GM06990 (cell line): ENCODE measurements at places on chromosomes 7 and 10.

DNA sequence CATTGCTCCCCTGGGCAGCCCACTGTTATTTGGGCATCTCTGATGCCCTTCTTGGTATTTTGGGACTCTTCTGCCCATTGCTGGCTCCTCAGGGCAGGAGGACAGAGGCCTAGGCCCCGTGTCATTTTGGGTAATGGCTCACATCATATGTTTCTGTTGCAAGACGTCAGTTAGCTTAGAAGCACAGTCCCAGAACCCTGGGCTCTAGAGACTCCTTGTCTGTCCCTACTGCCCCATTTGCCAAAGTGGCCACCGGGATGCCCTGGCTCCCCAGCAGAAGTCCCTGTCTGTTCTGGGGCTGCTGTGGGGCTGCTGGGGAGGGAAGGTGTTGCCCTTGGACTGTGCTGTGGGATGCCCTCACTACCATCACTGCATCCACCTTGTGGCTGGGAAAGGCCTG lies 48.8 kb downstream of the ADCYAP1R1 start:
- DNase-seq = no peak

- DNase-seq = no peak
Measured at GRCh38 chr10:5988336-5988920, 11.1 kb upstream of the IL15RA start.

DNA sequence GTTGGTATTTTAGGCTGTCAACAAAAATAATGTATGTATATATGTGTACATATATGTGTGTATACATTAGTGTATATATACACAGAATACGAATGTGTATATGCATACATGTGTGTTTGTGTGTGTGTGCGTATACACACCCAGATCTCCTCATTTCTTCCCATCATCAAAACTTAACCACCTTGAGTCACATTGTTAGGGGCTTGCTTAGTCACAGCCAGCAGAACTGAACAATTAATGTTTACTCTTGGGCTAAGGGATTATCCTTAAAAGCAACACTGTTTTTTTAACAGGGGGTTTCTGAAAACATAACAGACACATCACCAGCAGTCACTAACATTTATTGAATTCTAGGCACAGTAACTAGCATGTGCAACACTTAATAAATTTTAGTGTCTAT lies 83.0 kb upstream of the ASAH2 start:
- no peak for DNase-seq

DNA sequence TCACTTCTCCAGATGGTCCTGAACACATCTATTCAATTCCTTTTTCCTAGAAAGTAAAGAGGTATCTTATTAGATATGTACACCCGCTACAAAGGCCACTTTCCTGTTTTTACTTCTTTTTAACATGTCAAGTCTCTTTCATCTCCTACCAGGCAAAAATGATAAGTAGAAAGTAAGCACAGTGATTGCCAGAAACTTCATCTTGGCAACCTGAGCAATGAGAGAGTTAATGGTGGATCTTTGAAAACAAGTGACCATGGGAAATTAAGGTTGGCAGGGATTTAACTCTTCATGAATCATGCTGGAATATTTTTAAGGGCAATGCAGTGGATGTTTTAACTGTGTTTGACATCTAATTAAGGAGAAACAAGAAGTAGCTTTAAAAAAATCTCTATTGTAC lies 2.7 kb downstream of the SEMA3A start:
- DNase-seq = no peak

DNA sequence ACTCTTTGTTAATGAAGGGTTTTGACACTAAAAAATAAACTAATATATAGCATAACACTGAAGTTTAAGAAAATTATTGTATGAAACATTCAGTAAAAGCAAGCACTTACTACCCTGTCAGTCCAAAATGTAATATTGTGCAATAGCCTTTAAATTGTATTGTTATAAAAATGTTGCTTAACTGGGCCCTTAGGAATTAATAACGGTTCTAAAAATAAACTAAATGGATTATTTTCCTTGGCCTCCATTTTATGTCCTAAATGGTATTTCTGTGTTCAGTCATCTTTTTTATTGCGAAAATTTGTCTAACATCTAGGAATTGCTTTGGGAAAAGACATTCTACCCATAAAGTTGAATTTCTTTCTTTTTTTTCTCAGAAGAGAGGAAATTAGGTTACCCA lies 49.0 kb upstream of the ABI1 start:
- DNase-seq = no peak

DNA sequence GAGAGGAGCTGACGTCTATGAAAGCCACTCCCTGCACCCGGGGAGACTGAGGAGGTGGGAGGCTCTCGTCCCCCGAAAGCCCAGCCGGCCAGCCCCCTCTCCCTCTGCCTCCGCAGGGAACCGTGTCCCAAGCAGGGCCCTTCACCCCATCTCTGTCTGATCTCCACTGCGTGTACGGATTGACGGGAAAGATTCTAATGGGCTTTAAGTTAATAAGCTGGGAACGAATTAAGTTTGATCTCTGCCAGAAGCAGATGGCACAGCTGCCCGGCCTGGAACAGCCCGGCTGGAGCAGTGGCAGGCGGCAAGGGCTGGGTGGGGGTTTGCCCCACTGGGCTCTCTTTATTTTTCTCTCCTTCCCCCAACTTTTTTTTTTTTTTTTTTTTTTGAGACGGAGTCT lies 6.1 kb upstream of the SLC29A4 start:
- DNase-seq = no peak

GRCh38 chr7:96547371-96547811 lies 162.3 kb downstream of the SEM1 start:
- no peak for DNase-seq

- no peak for DNase-seq
Measured at GRCh38 chr7:30968294-30968693, 4.5 kb downstream of the GHRHR start.

GRCh38 chr7:94525923-94526322 lies 16.3 kb downstream of the CASD1 start:
- no peak for DNase-seq

DNA sequence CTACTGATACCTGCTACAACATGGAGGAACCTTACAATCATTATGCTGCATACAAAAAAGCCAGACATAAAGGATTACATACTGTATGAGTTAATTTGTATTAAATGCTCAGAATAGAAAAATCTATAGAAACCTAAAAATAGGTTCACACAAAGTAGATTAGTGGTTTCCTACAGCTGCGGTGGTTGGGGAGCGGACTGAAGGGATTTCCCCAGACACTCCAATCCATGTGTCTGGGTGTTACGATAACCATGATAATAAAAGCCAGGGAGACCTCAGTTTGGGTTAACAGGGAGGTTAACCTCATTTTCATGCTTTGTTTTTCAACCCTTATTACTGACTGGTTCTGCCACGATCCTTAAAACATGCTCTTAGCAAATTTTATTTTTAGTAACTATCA lies 355.9 kb downstream of the KCNMA1 start:
- DNase-seq = no peak

GRCh38 chr10:113073549-113074189 lies 123.6 kb downstream of the TCF7L2 start:
- no peak for DNase-seq

DNA sequence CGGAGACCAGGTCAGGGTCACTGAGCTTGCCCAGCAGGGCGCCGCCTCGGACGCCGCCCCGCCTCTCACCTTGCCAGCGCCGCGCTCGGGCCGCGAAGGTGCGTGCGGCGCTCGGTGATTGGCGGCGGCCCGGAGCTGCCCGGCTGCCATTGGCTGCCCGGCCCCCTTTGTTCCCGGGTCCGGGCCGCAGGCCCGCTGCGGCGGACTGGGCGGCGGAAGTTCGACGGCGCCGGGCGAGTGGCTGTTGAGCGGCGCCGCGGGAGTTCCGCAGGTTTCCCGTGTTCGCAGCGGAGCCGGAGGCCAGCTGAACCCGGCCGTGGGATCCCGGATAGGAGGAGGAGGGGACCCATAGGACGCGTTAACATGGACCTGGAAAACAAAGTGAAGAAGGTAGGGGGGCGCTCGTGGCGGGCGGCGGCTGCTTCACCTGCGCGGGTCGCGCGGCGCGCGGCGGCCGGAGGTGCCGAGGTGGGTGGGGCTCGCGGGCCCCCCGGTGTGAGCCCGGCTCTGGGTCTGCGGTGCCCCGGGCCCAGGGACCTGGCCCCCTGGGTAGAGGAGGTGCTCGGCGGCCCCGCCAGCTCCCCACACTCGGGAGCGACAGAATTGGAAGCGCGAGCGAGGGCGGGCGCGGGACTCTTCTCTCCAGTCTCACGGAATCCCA lies at the start of gene TES:
TSS of gene TES (plus strand) at position 195 of the 661 bp plus-strand sequence. CDS start at position 364, 169 bp downstream.
- DNase-seq = peak; percentile 90

DNA sequence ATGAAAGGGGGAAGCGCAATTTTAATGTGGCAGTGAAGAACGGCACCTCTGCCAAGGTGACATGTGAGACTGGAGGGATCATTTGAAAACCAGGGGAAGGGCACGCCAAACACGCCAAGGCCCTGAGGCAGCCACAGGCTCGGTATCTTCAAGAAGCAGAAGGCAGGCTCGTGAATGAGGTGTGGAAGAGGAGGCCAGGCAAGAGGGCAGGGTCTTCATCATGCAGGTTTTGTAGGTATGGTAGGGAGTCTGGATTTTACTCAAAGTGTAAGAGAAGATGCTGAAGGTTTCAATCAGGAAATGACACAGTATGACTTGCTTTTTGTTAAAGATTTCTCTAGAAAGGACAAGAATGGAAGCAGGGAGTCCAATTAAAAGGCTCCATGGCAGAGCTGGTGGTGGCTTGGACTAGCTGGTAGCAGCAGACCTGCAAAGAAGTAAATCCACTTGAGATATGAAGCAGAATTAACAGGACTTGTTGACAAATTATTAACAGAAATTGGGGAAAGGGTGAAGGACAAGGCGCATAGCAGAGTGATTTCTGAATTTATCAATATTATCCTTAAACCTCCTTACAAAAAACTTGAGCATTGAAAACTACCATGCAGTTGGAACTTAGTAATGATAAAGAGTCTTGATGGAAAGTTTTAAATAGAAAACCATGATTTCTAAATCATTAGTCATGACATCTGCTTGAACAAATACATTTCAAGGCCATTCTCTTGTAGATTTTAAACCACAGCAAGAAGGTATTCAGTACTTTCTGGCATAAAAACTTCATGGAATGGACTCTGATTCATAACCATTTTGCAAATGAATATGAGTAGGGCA lies 70.4 kb downstream of the COA1 start:
- DNase-seq = peak; percentile 47

DNA sequence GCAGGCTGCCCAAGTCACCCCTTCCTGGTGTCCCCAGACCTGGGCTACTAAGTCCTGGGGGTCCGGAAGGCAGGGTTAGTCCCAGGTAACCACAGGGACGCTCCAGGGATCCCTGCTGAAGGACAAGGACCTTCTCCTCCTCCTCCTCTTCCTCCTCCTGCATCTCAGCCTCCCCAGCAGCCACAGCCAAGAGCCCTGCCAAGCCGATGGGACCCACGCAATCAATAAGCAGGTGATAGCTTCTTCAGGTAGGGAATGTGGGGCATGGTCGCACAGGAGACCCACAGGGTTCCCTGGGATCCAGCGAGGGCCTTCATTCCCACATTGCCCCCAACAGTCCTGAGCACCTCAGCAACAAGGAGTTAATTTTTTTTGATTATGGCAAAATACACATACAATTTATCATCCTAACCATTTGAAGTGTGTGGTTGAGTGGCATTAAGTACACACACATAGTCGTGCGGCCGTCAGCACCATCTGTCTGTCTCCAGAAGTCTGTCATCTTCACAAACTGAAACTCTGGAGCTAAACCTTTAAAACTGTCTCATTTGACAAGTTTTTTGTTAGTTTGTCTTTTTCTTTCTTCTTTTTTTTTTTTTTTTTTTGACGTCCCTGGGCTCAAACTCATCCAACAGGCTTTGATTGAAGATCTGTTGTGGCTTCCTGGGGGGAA lies 12.1 kb downstream of the CRYGN start:
- no peak for DNase-seq

DNA sequence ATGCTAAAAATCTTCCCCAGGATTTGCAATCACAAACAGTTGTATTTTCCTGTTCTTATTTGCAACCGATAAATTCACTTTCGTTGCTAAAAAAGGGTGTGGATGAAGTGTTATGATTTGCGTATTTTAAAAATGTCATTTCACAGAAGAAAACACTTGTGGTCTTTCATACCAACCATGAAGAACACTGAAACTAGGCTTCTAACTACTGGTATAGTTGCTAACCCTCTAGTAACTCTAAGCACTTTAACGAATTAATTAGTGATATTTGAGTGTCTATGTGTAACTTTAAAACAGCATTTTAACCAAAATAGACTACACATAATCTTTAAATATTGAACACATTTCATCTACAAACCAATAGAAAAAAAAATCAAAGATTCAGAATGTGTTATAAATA lies 188.1 kb upstream of the PTN start:
- DNase-seq = no peak

DNA sequence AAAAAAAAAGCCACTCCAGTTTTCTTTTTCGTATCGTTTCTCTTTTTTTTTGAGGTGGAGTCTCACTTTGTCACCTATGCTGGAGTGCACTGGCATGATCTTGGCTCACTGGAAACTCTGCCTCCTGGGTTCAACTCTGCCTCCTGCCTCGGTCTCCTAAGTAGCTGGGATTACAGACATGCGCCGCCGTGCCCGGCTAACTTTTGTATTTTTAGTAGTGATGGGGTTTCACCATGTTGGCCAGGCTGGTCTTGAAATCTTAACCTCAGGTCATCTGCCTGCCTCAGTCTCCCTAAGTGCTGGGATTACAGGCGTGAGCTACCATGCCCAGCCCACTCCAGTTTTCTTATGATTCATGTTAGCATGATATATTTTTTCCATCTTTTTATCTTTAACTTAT lies 92.7 kb downstream of the ANKRD61 start:
- no peak for DNase-seq

DNA sequence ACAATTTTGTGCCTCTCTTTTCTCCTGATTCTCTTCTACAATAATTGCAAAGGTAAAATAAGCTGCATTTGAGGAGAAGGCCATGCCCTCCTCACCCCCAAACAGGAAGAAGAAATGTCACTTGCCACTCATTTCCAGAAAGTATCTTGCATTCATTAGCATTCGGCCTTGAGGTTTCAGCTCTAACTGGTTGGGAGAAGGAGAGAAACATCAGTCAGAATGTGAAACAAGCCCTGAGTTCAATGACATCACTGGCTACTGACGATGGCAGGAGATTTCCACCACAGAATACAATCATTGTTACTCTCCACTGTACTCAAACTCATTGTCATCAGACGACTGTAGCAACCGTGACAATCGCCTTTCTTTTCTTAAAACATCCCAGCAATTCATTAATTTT lies 72.8 kb downstream of the PRKCQ start:
- peak; percentile 45 for DNase-seq

DNA sequence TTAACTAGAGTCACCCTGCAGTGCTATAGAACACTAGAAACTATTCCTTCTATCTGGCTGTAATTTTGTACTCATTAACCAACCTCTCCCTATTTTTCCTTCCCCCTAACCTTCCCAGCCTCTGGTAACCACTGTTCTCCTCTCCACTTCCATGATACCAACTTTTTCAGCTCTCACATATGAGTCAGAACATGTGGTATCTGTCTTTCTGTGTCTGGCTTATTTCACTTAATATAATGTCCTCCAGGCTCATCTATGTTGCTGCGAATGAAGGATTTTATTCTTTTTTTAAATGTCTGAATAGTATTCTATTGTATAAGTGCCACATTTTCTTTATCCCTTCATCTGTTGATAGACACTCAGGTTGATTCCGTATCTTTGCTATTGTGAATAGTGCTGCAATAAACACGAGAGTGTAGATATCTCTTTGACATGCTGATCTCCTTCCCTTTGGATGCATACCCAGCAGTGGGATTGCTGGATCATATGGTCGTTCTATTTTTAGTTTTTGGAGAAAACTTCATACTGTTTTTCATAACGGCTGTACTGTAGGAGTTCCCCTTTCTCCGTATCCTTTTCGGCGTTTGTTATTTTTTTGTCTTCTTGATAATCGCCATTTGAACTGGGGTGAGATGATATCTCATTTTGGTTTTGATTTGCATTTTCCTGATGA lies 101.4 kb downstream of the FAM107B start:
- no peak for DNase-seq

- DNase-seq = no peak
Measured at GRCh38 chr10:6400331-6400730, 179.7 kb downstream of the PRKCQ start.
